ENCODE measurements at places on chromosomes 12 and 14.

GRCh38 chr12:51600721-51601120 is 9.7 kb downstream of the SCN8A start:
- no peak for DNase-seq

DNA sequence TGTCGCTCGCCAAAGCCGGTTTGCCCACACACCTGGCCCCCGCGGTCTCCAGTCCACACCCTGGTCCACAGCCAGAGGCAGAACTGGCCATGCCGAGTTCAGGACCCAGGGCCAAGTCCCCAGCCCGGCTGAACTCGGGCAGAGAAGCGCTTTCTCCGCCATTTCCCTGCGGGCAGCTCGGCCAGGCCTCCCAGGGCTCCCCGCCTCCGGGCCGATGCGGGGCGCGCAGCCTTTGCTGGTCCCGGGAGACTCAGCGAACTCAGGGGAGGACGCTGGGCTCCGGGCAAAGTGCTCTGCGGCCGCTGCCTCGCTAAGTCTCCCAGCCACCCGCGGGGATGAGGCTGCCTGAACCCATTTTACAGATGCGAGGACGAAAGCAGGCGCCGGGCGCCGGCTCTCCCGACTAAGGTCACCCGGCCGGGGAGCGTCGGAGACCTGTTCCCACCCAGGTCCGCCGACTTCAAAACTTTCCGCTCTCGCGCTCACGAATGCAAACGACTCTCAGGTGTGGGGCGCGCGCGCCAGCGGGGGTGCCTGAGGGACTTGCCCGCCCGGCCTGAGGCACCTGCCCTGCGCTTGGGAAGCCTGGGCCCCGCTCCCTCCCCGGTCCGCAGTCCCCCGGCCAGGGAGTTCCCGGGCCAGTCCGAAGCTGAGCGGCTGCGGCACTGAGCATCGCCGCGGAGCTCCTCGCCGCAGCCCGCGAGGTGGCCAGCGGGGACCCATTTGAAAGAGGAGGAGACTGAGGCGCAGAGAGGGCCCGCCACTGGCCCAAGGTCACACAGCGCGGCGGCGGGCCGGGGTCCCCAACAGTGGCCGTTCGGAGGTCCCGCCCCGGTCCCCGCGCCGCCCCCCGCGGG is 627 bp downstream of the TESC start:
- no peak for DNase-seq

GRCh38 chr14:90836692-90837063 is 20.4 kb upstream of the TTC7B start:
- no peak for DNase-seq

DNA sequence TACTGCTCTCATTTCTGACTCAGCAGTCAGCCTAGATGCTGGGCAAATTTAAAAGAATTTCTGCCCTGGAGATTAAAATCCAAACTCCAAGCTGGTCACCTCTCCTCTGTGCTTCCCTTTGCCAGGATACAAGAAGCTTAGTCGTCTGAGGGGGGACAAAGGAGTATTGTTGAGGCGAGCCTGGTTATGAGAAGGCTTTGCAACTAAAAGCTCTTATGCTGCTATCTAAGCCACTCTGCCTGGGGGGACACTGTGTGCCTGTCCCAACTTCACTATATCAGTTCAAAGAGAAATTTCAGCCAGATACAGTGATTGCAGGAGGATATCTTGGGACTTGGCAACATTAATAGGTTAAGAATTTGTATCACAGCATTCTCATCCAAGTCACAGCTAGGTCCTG is 10.8 kb upstream of the PLEKHH1 start:
- no peak for DNase-seq

GRCh38 chr14:87411370-87411769 is 581.6 kb downstream of the GALC start:
- DNase-seq: no peak

- DNase-seq: no peak
Measured at GRCh38 chr12:11580125-11580751, 69.2 kb upstream of the ETV6 start.

GRCh38 chr12:6266971-6267721 is 43.3 kb upstream of the PLEKHG6 start:
- no peak for DNase-seq
